ENCODE measurements at places on chromosomes 12 and 14.

DNA sequence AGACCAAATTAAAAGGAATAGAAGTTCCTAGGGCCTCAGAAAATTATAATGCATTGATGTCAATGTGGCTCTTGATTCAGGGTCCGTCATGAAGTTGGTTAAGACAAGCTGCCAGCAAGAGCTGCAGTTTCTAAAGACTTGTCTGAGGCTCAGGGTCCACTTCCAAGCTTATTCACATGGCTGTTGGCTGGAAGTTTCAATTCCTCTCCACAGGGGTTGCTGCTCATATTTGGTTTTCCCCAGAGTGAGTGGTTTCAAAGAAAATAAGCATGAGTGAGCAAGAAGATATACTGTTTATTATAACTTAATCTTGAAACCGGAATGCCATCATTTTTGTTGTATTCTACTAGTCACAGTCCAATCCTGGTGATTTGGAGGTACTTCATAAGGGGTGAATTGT, 1247.4 kb downstream of the LRFN5 start:
- peak; percentile 15 for DNase-seq

DNA sequence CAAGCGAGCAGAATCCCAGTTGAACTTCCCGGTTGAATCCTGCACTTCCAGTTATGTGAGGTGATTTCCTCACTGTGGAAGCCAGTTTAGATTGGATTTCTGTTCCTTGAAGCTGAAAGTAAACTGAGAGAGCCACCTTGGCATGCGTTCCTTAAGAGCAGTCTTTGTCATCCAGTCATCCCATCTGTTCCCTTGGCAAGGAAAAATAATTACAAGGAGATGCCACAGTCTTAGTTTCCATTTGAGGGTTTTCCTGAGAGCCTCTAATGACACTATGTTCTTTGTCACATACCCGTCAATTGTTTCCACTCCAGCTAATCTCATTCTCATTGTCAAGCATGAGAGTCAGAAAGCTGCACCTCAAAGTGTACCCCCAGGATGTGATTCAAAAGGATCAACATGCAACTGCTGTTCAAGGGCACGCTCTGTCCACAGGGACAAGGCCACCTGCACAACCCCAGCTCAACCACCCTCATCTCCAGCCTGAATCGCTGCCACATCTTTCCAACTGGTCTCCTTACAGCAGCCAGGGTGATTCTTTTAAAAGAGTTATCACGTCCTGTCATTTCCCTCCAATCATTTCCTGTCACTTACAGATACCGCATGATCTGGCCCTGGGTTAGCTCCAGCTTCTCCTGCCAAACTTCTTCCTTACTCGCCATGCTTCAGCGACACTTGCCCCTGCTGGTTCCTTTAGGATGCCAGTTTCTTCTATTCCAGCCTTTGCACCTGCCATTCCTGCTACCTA, 18.0 kb upstream of the TCP11L2 start:
- no peak for DNase-seq

GRCh38 chr14:74695406-74695805, 17.5 kb downstream of the AREL1 start:
- DNase-seq, result no peak

GRCh38 chr12:1668833-1669543, 21.9 kb upstream of the ADIPOR2 start:
- DNase-seq, result no peak

GRCh38 chr12:90741611-90742010, 213.4 kb downstream of the CCER1 start:
- DNase-seq, result no peak

DNA sequence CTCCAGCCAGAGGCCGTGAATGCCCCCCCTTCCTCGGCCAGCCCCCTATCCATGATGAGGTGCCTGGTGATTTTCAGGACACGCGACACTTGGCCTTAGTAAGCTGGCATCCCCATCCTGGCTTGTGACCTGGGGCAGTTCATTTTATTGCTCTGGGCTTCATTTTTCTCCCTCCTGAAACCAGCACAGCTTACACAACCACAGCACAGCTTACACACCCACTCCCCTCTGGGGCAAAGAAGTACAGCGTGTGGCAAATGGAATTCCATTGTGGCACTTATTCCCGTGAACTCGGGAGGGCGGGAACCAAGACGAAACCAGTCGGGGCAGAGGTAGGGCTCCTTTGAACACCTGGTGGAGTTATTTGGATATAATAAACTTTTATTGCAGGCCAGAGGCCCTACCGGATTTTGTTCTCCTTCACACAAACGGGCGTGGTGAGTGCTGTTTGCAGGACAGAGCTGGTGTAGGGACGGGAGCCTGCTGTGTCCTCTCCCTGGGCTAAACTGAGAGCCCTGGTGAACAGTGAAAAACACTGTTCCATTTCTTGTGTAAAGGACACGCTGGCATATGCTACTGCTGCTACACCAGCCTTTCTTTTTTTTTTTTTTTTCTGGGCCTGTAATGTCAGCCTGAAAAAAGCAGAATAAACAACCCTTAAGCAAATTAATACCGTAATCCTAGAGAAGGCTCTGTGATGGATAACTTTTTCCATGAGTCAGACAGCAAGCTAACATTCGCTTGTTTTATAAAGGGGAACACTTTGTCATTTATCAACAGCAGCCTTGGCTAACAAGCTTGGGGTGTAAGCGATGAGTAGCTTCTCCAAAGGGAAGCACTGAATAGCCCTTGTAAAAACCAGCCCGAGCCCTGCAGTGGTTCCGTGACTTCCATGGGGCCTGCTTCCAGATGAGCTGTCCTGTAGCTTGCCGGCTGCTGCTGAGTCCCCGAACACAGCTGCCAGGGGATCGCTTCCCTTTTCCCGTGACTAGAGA, 29.3 kb downstream of the CD9 start:
- peak; percentile 90 for DNase-seq

- DNase-seq, result no peak
Measured at GRCh38 chr12:14283489-14284144, 81.9 kb upstream of the ATF7IP start.

DNA sequence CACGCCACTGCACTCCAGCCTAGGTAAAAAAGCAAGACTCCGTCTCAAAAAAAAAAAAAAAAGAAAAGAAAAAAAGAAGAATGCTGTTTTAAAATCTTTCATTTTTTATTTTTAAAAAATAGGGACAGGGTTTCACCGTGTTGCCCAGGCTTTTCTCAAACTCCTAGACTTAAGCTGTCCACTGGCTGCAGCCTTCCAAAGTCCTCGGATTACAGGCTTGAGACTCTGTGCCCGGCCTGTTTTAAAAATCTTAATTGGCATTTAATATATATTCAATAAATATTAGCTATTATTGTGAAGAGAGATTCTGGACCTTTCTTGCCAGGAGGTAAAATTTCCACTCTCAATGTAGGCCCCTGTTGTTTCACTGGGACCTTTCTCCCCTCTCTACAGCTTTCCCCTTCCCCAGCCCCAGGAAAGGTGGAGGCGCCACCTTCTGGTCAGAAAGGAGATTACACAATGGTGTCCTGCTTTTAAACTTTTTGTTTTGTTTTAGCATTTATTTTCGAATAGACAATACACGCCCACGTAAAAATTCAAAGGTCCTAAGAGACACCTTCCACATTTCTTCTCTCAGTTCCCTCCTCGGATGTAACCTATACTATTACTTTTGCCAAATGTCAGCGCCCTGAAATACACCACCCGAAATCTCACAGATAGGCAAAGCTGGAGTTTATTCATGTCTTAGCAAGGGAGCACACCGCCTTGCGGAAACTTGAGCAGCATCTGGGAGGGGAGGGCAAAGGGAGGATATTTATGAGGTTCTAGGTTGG, 23.8 kb upstream of the PHC1 start:
- DNase-seq, result peak; percentile 10

GRCh38 chr12:27462151-27462694, 15.7 kb downstream of the SMCO2 start:
- DNase-seq, result peak; percentile 26

DNA sequence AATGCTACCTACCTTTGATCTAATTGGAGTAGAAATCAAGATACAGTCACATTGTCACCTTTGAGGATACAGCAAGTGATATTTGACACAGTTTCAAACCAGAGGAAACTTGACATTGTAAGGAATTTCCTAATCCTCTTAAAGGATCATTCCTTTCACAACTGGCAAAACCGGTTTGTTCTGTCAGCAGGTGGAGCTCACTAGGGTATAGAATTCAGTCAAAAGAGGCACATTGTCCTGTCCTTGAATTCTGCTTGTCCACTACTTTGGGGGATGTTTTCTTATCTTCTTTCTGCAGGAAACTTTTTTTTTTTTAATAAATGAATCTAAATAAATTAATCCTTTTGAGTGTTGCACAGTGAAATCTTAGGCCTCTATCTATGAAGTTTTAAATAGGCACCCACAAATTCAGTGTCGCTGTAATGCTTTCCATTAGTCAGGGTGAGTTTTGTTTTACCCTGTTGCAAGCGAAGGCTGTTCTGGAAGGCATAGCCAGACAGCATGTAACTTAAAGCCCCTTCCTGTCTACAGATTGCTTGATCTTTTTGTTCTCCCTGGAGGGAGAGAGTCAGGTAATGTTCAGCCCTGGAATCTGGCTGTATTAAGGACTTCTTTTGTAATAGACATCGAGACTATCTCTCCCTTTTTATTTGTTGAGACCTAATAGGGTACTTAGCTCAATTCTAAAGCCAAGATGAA, 285.0 kb upstream of the RGS6 start:
- no peak for DNase-seq

DNA sequence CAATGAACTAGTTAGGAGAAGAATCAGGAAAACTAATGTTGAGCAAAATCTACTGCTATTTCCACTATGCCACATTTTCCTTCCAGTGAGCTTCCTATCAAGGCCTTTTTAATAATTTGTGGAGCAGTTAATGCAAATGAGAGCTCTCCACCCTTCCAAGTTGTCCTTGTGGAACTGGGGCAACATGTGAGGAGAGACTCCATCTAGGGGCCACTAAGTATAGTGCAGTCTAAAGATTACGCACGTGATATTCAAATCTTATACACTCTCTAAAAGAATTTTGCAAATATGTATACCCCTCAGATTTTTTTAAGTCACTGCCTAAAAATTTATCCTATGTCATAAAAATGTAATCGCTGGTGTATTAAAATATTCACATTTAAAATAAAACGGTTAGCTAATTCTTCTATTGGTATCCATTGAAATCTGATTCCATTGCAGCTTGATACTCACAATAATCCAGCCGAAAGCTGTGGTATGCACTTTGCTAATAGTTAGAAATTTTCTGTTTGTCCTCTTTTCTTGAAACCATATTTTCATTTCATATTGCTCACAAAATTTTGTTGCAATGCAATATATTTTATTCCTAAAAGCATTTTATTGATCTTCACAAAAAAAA, 100.1 kb downstream of the PAH start:
- no peak for DNase-seq

- no peak for DNase-seq
Measured at GRCh38 chr14:55285048-55285652, 13.9 kb downstream of the FBXO34 start.

- no peak for DNase-seq
Measured at GRCh38 chr12:131929581-131930456, 743 bp downstream of the PUS1 start.

- DNase-seq, result no peak
Measured at GRCh38 chr12:121524196-121524916, 56.5 kb downstream of the KDM2B start.

- no peak for DNase-seq
Measured at GRCh38 chr14:39615352-39615751, 183.1 kb upstream of the FBXO33 start.

GRCh38 chr12:26841085-26841484, 8.1 kb upstream of the ITPR2 start:
- no peak for DNase-seq

GRCh38 chr14:104140463-104141331, 2.3 kb downstream of the KIF26A start:
- DNase-seq, result no peak

- no peak for DNase-seq
Measured at GRCh38 chr12:123995023-123995748, 22.2 kb downstream of the ZNF664 start.

DNA sequence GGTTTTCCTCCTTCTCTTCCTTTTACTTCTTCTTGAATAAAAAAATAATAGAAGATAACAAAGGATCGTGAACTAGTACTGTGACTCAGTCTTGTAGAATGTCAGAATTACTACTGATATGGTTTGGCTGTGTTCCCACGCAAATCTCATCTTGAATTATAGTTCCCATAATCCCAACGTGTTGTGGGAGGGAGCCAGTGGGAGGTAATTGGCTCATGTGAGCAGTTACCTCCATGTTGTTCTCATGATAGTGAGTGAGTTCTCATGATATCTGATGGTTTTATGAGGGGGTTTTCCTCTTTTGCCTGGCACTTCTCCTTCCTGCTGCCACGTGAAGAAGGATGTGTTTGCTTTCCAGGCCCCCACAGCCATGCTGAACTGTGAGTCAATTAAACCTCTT, 549.6 kb downstream of the DIO2 start:
- DNase-seq, result no peak

GRCh38 chr12:70628701-70629480, 8.3 kb downstream of the PTPRB start:
- no peak for DNase-seq

GRCh38 chr14:22291406-22291805, 297.6 kb downstream of the DAD1 start:
- DNase-seq, result no peak

DNA sequence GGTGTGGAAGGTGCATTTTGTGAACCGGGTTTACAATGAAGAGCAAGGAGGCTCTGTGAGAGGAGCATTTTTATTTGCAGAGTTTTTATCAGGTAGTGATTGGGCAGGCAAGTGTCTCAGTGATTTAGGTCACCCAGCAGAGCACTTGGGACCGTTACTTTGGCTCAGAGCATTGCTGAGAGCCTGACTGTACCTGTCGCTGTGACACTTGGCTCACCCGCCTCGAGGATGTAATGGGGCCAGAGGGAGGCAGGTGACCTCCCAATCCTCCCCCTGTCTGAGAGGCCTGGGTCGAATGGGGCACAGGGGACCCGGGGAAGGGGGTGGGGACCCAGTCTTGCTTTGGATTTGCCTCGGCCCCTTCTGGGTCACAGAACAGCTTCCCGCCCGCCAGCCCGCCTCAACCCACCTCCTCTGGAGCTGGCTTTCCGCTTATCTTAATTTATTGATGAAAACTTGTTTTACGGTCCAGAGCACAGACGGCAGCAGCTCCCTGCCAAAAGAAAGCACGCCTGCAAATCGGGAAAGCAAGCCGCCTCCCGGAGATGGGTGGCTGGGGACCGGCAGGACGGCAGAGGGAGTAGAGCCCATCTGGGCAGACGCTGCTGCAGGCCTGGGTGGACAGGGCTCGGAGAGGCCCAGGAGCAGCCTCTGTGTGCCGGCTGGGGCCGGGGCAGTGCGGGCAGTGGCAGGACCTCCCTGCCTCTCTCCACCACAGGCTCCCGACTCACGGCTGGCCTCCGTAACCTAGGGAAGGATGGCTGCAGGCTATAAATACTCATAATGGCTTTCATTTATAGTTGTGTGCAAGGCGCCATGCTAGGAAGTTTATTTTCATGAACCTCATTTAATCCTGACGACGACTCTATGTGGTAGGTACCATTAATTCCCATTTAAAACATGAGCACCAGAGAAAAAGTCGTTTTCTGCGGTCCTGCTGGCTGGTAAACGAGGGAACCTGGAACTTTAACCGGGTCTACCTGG, 187.1 kb downstream of the TSPAN9 start:
- DNase-seq, result no peak
